ENCODE measurements at places on chromosomes 5 and 9.

GRCh38 chr5:32190095-32190494 is 16.0 kb upstream of the GOLPH3 start:
- DNase-seq = no peak

DNA sequence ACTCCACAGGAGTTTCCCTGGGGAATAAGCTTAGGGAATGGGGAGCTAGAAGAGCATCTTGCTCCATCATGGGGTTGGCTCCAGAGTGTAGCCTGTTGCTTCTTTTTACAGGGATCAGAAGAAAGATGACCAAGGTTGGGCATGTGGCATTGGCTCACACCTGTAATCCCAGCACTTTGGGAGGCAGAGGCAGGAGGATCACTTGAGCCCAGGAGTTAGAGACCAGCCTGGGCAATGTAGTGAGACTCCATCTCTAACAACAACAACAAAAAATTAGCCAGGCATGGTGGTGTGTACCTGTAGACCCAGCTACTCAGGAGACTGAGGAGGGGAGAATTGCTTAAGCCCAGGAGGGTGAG is 18.4 kb downstream of the NUDT2 start:
- no peak for DNase-seq

DNA sequence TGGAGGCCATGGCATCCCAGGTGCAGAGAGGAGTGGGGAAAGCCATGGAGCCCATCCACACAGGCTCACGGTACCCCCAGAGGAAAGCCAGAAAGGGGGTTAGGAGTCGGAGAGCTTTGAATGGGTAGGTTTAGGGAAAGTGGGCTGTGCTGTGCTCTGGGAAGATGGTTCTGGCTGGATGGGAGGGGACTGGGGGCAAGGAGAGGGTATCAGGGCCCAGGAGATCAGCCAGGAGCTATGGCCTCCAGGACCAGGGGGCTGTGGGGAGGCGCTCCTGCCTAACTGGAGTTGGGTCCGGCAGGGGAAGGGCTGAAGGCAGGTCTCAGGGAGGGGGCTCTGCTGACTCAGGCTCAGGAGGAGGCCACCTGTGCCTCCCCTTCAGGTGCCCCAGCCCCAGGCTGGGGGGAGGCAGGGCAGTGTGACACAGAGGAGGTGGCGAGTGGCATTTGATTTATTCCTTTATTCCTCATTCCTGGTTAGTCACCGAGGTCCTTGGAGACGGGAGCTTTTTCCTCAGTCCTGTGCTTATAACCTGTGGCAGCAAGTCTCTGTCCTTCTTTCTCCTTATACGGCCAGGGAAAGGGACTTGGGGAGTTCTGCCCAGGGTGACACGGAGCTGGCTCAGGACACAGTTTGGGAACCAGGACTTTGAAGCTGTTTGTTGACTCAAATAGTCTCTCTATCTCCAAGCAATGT is 60.8 kb downstream of the TSTD2 start:
- no peak for DNase-seq

GRCh38 chr5:74648835-74649293 is 8.3 kb upstream of the ENC1 start:
- peak; percentile 44 for DNase-seq

DNA sequence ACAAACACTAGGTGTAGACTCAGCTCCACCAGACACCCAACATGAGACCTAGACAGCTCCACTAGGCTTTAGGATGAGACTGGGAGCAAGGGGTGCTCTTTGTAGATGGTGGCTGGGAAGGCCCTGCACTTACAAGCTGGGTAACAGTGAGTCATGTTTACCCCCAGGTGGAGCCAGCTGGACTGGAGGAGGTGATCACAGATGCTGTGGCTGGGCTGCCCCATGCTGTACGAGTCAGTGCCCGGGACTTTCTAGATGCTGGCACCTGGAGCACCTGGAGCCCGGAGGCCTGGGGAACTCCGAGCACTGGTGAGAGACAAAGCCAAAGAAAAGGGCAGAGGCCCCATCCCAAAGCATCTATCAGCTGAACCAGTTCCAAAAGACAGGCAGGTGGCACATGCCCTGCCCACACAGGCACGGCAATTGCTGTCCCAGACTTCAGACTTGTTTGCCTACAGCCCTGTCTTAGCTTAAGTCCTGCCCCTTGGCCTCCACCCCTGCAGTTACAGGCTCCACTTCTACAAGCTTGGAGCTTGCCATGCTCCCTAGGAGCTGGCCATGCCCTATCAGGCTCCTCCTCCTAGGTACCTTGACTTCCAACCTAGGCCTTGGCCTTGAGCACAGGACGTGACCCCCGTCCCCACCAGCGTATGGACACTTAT is 2.7 kb downstream of the CCL27 start:
- no peak for DNase-seq

DNA sequence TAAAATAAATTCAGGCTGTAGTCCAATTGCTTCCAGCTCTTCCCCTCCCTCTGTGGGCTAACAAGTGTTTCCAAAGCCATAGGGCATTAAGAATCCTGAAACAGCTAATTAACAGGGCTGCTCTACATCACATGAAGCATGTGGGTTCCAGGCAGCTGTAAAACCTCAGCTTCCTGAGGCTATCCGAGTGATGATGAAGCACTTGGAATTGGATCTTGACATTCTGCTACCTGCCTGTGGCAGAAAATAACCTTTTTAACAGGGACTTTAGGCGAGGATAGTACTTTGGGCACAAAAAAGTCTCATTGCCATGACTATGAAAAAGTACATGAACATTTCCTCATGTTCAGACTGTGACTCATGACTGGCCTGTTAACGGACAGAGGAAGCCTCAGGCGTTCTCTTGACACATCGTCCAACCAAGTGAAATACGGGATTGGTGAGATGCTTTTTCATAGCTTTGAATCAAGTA is 107.2 kb downstream of the PDE4D start:
- no peak for DNase-seq

- DNase-seq = no peak
Measured at GRCh38 chr9:113187929-113188595, 33.0 kb downstream of the FKBP15 start.

GRCh38 chr5:1440098-1440493 is 5.1 kb downstream of the SLC6A3 start:
- no peak for DNase-seq

GRCh38 chr9:21060919-21061561 is 16.7 kb downstream of the IFNB1 start:
- no peak for DNase-seq

- no peak for DNase-seq
Measured at GRCh38 chr9:119005162-119005561, 364.1 kb downstream of the BRINP1 start.

DNA sequence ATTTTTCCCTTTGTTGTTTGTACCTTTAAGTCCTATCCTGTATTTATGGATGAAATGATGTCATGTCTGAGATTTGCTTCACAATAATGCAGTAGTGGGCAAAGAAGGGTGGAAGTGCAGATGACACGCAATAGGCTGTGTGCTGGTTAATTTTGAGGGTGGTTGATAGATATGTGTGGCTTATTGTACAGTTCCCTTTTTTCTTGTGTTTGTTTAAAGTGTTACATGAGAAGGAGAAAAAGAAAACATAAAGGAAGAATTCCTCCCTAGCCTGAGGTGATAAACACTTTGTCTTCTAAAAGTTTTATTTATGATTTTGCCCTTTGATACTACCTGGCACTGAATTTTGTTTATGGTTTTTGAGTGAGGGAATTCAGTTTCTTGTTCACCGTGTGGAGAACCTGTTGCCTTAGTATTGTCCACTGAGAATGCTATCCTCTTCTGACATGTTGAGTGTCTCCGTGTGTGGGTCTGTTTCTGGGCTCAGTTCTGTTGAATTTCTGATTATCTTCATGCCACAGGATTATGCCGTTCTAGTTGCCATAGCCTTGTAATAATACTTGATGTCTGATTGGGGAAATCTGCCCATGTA is 52.3 kb upstream of the FAM120AOS start:
- no peak for DNase-seq

DNA sequence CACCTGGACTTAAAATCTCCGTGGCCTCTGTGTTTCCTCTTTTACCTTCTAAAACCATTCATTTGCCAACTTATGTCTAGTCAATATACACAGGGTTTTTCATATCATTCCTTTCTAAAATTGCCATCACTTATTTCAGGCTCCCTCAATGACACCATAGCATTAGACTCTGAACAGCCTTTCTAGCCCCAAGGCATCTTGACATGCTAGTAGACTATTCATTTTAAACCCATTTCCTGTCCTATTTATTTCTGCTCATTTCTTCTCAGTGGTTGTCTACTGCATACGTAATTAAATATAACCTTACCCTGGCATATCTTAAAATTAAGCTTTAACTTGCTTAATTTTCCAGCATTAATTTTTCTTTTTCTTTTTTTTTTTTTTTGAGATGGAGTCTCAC is 83.2 kb downstream of the PHAX start:
- no peak for DNase-seq

DNA sequence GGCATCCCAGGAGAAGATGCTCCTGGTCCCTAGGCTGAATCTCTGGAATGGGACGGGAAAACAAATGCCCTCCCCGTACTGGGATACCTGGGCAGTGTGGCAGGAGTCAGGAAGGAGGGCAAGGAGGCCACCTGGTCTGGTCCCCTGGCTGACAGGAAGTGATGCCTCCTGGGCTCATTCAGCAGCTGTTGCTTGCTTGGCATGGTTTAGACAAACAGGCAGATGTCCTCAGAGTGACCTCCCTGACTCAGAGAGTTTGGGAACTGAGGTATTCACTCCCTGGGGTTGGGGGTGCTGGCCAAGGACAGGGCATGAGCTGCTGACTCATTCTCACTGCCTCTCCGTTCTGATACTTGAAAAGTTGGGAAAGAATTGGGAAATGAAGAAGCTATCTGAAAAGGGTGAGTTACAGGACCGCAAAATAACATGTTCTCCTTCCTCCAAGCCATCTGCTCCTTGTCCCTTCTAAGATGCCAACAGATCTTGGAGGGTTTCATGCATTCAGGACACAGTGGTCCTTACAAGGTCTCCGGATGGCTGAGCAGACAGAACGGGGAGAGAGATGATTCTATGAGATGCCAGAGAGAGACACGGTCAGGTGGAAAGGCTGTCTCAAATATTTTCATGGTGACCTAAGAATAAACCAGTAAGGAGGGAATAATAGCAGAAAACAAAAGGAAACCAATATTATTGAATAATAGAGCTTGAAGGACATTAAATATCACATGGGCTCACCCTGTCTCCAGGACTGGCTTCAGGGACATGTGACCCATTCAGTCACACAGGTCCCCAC is 534.5 kb downstream of the BNC2 start:
- no peak for DNase-seq

GRCh38 chr5:141734501-141735229 is 52.6 kb upstream of the ARAP3 start:
- peak; percentile 12 for DNase-seq

DNA sequence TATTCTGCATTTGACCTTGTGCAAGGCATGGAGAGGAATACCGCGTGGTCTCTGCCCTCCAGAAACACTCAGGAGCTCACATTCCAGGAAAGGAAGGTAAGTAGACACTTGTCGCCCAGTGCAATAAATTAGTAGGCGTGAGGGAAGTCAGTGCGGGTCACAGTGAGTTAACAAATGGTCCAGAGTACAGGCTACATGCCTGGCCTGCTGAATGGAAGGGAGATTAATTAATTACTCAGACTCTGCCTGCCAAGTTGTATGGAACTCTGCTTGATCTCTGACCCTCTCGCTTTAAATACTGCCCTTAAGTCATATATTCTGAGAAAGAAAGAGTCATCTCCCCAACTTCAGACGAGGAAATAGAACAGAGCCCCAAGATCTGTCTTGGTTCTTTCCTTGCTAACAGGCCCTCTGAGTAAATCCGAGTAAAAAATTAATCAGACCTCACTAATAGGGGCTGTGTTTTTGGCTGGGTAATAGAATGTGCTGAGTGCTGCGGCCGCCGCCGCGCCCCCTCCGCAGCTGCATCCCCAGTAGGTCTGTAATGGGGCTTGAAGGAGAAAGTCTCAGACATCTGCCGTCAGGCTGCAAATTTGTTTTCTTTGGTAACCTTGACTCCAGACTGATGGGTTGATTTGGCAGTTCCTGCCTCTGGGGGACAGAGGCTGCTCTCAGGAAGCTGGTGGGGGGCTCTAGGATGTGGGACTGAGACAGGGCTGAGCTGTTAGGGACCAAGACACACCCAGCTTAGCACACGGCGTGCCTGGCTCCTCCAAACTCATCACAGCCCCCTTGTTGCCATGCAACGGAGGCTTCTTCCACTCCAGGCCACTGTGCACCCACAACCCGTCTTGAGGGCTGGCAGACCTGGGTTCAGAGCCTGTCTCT is 144.4 kb downstream of the NSG2 start:
- no peak for DNase-seq

DNA sequence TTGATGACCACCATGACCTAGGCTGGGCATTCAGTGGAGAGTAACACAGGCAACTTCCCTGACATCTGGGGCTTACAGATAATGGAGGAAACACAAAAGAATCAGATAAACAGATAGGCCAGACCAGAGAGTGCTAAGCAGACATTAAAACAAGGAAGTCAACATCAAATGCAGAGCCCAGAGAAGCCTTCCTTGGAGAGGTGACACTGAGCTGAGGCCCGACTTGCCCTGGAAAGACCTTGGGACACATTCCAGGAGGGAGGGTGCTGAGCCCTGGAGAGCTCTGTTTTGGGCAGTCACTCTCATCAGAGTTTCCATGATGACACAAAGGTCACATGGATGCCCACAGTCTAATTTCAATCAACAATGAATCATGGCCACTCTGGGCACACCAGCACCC is 31.9 kb upstream of the C5orf58 start:
- DNase-seq = no peak

- DNase-seq = no peak
Measured at GRCh38 chr9:73775757-73776156, 624.1 kb downstream of the ANXA1 start.

DNA sequence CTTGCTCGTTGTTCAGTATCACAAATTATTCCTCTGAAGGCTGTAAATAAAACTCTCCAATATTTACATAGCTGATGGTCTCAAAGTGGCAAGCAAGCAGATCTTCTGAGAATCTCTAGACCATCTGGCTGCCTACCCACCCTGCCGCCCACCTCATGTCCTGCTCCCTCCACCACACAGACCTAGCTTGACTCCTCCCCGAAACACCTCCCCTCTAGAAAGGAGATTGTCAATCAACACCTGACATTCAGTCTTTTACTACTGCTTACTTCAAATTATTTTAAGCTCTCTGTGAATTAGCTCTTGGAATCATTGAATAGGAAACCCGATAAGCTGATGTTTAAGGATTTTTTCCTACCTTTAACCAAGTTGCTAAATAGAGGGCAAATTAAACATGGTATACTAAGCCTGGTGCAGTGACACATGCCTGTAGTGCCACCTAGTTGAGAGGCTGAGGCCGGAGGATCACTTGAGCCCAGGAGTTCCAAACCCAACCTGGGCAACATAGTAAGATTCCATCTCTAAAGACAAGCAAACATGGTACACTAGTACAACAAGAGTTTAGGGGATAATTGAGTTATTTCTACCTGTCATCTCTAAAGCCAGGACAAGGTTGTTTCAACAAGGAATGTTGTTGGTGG is 10.9 kb upstream of the SOWAHA start:
- no peak for DNase-seq

DNA sequence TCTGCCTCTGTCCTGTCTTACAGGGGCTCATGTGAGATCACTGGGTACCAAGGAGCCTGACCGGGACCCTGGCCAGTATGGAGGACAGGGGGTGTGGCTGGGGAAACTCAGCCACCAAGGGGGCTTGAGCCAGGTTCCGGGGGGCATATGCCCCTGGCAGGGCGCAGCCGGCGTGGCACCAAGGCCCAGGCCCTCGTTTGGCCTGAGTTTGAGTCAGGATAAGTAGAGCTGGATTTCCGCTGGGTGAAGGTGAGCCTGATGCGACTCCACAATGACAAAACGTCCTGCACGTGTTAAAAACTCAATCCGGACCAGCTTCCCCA is 616 bp upstream of the TSPAN17 start:
- no peak for DNase-seq
